ENCODE measurements at places on chromosomes 11 and 22.

DNA sequence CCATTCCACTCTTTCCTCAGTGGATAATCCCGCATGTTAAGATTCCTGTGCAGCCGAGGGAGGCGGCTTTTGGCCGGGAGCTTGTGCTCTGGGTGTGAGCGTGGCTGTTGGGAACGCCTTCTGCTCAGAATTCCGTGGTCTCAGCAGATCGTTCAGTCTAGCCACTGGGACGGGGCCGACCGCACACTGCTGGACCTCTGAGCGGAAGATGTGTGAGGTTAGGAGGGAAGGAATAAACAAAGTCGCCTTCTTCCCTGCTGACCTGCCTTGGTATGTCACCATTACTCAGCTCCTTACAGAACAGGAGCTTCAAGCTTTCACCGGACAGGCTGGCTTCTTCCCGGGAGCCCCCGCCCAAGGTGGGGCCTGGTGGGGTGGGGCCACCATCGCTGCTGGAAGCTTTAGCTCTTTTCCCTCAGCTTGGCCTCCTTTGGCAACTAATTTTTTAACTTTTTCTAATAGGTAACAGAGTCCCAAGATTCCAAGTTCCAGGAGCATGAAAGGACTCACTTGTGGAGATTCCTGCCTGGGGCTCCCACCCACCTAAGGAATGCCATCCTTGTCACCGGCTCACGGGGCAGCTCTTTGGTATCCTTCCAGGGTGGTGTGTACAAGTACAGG lies 22.5 kb upstream of the SEPTIN5 start:
- no peak for DNase-seq

GRCh38 chr11:55920537-55920936 lies 6.2 kb upstream of the OR5W2 start:
- no peak for DNase-seq

DNA sequence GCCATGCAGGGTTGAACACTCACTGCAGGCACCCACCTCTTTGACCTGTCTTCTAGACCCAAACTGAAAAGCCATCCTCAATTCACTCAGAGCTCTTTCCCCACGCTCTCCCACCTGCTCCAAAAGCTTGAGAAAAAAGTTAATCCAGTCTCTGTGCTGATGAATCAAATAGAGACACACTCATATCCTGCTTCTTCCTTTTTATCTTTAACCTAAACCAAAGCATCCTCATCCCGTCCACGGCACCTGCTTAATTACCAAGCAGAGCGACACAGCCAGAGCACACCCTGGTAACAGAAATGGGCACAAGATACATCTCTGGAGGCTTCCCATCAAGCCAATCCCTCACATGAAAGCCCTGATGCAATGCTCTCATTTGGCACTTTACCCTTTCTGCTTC lies 102.6 kb downstream of the PLEKHA7 start:
- no peak for DNase-seq

- DNase-seq = no peak
These were observed 72.1 kb downstream of the MED15 start for GRCh38 chr22:20579273-20580120.

DNA sequence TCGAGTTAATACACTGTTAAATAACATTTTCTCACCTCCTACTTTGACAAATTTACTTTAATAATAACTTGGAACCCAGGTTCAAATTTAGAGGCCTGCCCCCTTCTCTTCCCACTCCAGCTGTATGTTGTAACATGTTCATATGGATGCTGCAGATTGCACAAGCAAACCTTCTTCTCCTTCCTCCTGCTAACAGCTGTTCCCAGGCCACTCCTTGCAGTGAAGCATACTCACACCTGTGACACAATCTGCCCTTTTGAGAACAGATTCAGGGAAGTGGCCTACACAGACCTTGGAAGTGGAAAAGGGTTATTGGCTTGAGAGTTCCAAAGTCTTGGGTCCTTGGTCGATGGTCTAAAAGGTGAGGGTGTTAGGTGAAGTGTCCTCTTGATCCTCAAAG lies 131.9 kb downstream of the TEAD1 start:
- DNase-seq = no peak

DNA sequence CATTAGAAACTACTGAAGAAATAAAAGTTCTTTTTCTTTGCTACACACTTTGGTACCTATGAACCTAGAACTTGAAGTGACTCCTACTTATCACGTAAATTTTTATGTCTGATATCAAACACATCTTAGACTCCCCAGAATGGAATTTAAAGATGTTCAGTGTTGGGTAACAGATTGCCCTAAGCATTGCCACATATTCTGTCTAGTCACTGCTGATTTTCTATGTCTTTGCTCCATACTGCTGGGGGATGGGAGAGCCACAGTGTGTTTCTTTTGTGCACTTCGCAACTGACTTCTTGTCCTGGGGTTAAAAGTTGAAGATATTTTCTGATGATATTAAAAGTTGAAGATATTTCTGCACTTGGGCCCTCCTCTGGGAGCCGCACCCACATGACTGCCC lies 19.4 kb upstream of the MYO18B start:
- no peak for DNase-seq

DNA sequence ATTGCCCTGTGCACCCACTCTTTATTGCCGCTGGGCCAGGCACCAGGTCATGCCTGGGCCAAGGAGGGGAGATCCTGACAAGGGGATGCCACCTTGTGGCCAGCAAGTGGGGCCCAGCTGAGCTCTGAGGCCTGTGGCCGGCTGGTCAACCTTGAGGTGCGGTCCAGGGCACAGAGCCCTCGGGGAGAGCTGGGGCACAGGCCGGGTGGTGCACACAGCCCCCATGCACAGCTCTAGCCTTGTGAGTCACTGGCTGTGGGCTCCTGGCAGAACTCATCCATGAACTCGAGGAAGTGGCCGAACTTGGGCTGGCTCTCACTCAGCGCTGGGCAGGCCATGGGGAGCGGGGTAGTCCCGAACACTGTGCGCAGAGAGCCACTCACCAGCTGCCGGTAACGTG lies 94.3 kb downstream of the RNF169 start:
- DNase-seq = no peak

DNA sequence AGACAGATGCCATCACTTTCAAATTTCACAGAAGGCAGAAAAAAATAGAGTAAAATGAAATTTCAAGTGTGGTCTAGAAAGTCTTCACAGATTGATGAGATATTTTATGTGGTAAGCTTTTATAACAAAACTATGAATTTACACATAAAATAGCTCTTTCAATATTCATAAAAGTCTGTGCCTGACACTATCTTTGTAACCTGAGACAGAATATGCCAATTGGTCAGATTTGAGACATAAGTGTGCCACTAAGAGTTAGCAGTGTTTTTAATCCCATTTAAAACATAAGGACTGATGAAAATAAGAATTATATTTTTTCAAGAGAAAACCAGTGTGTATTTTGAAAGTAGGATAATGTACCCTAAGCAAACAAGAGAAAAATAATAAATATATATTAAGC lies 769.5 kb upstream of the LUZP2 start:
- no peak for DNase-seq

- no peak for DNase-seq
These were observed 23.2 kb upstream of the CAT start for GRCh38 chr11:34415538-34415937.

DNA sequence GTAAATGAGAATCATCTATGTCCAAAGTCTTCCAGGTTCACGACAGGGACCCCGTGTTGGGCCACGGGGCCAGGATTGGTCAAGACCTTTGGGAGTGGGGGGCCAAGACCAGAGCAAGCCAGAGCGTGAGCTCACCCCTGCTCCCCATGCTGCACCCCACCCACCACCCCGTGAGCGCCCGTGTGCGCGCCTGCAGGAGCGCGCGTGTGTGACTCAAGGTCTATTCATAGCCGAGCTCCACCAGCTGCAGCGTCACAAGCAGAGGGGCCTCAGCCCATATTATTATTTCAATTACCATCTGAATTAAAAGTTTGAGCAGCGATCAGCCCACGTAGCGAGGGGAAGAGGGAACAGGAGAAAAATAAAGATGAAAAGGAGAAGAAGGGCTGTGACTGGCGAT lies 5.2 kb downstream of the KCNJ4 start:
- DNase-seq = no peak

DNA sequence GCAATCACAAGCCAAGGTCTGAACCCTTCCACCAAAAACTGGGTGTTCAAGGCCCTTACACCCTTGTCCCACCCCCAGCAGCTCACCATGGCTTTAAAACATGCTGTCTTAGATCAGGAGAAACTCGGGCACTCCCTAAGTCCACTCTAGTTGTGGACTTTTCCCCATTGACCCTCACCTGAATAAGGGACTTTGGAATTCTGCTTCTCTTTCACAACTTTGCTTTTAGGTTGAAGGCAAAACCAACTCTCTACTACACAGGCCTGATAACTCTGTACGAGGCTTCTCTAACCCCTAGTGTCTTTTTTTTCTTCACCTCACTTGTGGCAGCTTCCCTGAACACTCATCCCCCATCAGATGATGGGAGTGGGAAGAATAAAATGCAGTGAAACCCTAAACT lies 15.0 kb downstream of the HTR3A start:
- no peak for DNase-seq

DNA sequence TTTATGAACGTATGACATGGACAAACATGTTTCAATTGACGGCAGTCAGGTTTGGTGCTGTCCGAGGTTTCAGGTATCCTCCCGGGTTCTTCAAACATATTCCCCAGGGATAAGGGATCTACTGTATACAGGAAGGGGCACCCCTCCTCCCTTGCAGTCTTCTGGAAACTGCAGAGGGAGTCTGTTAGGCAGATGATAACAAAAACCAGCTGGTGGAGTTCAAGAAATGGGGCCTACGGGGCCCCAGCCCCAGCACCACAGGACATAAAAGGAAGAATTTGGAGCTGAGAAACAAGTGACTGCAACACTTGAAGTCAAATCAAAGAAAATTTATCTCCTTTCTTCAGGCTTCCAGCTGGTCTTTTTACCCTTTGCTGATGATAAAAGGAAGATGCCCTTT lies 32.1 kb downstream of the SNU13 start:
- no peak for DNase-seq

- no peak for DNase-seq
These were observed 79.1 kb upstream of the CLPB start for GRCh38 chr11:72513411-72513810.

DNA sequence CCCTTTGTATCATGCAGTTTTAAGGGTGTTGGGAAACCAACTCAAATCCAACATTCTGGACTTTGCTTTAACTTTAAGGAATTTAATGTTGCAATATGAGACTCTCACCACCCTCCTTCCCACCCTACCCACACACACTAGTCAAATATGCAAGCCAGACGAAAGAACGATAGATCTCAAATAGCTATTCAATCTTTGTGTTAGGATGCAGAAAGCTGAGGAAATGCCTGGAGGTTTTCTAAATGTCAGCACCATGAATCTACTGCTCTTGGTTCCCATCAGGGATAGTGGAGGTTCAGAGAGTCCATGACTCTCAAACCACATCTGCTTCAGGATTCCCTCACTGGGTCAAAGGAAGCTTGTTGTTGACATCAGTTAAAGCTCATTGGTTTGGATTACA lies 33.7 kb downstream of the EXPH5 start:
- DNase-seq = no peak

DNA sequence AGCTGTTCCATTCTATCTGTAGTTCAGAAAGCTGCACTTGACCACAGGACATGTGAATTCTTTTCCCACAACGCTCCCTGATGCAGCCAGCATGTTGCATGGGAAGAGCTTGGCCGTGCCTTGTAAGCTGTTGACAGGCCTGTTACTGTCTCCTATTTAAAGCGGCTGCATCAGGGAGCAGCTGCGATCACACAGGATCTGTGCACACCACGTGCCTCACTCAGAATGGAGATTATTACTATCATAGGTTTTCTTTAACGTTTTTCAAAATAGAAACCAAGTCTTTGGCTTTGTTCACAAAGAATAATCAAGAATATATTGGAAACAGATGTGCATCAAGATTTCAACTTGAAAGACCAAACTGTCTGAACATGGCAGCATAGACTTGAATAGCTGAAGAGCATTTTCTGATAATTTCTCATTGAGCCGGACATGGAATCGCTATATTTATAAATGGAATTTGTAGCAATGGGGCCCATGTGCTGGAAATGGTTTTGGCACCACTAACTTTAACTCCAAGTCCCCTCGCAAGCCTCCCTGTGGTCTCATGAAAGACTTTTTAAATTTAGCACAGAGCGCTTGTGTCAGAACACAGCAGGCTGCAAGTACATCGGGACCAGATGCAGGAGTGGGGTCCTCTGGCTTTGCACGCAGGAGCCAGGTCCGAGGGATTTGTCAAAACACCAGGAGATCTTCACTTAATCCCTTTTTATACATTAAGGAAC lies 40.8 kb upstream of the MYO18B start:
- DNase-seq = no peak

GRCh38 chr22:40922484-40923303 lies 28.5 kb upstream of the RBX1 start:
- peak; percentile 49 for DNase-seq

DNA sequence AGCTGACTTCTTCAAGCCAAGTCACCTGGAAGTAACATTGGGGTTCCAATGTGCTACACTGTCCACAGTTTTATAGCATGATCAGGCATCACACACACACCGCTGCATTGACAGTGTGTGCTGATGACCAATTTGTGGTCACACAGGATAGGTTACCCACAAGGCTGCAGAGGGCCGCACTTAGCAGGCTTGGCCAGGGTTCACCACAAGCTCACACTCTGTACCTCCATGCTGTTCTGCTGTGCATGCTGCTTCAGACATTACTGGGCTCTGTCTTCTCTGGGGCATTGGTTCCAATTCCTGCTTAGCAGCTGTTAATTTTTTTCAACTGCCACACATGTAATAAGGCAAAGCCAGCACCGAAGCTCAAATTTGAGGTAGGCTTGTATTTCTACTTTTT lies 11.0 kb upstream of the NRIP3 start:
- DNase-seq = no peak

GRCh38 chr11:130817330-130817944 lies 98.8 kb downstream of the SNX19 start:
- no peak for DNase-seq

GRCh38 chr22:44063462-44064371 lies 39.6 kb downstream of the PARVB start:
- no peak for DNase-seq

DNA sequence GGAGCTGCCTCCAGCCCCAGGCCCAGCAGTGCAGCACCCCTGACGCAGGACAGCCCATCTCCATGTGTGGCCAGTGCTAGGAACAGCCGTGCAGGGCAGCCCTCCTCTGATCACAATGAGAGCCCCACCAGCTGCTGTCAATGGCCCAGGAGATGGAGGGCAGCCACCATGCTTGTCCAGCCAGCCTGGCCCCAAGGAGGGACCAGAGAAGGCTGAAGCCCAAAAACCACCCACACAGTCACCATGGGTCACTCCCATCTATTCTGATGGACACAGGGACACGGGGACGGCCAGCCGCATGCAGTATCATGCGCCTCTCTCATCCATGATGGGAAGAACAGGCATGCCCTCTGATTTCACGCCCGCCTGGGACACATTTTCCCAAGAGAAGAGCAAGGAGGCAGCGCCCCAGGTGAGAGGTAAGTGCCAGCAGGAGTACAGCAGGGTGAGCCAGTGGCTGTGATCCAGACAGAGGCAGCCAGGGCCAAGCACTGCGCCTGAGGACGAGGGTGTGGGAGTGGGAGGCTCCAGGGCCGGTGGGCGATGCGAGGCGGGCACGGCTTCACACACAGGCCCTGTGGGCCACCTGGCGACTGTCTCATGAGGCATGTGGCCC lies 33.6 kb upstream of the GNB1L start:
- DNase-seq = no peak
